ENCODE measurements at places on chromosomes 13 and 19.

DNA sequence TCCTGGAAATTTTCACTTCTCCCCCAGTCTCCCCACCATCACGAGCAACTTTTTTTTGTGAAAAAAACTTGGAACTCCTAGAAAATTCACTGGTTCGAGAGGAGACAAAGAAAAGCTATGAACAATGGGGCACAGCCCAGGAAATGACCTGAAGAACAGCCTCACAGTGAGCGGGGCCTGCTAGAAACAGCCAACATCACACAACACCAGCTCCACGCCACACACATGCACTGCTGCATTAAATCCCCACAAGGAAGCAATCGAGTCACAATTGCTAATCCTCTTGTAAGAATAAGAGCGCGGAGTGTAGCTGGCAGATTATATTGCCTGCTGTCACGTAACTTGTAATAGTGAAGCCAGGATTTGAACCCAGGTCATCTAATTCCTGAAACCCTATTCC is 48.8 kb downstream of the SLC7A1 start:
- DNase-seq: no peak

- no peak for DNase-seq
Observed at GRCh38 chr13:30037766-30038165, 187.3 kb upstream of the UBL3 start.

GRCh38 chr19:39224910-39225309 is 19.9 kb downstream of the IFNL3 start:
- no peak for DNase-seq

DNA sequence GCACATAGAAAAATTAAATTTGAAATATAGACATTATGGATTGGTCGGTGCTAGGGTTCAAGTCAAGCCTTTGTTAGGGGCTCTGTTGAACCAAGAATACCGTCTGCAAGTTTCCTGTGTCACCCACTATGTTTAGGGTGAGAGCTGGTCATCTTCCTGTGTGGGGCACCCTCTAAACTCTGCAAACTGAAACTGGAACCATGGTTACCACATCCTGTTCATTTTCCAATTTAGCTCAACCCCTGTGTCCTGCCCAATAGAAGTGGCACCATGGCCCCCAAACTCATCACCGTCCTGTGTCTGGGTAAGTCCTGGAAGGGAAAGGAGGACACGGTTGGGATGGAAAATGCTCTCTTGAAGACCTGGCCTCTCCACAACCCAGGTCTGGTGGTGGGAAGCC is 29.9 kb downstream of the LAIR2 start:
- peak; percentile 78 for DNase-seq

- DNase-seq: no peak
Observed at GRCh38 chr13:110832205-110832479, 82.7 kb downstream of the ANKRD10 start.

DNA sequence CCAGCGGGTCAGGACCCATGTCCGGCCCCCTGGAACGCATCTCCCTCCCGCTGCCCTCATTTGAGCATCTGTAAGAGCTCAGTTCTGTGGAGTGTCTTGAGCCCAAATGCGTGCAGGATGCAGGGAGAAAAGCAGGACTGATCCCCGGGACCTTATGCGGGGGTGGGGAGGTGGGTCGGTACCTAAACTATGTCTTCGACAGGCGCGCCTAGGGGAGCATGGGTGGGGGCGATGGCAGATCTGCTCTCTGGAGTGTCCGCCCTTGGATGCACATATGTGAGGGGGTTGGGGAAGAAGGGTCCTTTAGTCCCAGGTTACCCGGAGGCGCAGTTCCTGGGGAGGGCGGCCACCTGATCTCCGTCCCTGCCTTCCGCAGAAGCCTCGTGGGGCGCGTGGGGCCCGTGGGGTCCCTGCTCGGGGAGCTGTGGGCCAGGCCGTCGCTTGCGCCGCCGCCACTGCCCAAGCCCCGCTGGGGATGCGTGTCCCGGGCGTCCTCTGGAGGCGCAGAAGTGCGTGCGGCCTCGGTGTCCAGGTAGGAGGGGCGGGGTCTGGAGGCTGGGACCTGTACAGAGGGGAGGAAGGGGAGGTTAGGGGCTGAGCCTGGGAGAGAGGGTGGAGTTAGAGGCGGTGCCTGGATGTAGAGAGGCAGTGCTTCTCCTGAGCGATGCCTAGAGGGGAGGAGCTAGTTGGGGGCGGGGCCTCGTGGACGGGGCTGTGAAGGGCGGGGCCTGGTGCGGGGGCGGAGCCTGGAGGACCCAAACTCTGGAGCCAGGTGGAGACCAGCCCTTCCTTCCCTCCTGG is 2.9 kb downstream of the CILP2 start:
- peak; percentile 81 for DNase-seq

DNA sequence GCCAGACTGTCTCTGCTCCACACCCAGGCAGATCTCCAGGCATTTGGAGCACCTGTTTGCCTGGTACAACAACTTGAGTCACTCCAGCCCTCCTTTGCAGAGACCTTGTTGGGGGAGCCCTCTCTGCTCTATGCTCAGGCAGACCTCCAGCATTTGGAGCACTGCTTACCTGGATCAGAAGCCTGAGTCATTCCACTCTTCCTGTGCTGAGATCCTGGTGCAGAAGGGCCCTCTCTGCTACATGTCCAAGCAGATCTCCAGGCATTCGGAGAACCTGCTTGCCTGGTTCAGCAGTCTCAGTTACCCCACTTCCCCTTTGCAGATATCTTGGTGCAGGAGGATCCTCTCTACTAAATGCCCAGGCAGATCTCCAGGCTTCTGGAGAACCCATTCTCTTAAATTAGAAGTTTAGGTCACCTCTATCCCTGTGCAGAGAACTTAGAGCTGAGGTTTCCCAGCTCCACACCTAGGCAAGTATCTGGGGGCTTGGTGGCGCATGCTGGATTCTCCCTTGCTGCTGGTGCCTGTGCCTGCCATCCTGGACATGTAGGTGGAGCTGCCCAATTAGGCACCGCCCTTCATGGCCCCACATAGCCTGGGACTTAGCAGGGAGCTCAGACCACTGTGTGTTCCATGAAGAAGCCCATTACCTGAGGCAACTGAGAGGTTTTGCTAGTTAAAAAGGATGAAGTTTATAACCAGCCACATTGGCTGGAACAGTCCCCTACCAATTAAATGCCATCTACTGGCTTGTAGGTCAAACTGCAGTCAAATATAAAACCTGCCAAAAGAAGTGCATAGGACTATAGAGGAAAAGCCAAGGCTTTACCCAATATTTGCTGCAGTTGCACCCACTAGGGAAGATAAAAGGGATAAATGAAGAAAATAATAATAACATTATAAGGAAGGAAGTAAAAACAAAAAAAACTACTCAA is 97.6 kb upstream of the SLITRK6 start:
- DNase-seq: no peak

GRCh38 chr13:57865600-57866294 is 234.2 kb downstream of the PCDH17 start:
- DNase-seq: no peak

GRCh38 chr13:67803118-67803517 is 573.0 kb upstream of the PCDH9 start:
- DNase-seq: no peak

DNA sequence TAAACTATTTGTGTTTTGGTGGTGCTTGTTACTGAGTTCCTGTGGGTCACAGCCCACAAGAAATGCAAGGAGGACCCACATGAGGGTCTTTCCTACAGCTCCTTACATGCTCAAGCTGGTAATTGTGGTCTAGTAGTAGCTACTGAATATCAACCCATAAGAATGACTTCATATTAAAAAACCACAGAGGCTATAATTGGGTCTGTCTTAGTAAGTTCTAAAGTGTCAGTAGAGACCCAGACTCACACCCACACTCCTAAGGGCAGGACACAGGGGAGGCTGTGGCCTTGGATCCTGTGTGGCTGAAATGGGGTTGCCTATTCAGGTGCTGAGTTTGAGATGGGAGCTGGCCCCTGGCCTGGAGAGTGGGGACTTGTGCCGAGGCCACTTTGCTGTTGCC is 19.6 kb downstream of the TFDP1 start:
- DNase-seq: no peak

DNA sequence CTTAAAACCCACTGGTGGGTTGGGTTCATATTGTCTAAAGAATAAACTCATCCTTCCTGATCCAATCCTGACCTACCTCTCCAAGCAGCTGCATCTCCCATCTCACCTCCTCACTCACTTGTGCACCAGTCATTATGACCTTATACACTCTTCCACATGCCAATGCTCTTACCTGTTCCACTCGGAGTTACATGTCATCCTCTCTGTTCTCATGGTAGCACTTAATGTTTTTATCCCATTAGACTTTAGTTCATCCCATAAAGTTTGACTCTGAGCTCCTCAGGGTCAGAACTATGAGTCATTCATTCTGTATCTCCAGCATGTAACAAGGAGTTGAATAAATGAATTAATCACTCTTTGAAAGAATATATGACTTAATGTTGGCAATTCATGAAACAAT is 330.2 kb downstream of the KLF12 start:
- no peak for DNase-seq

- DNase-seq: no peak
Observed at GRCh38 chr13:83825676-83826075, 56.6 kb downstream of the SLITRK1 start.

- DNase-seq: no peak
Observed at GRCh38 chr19:19677579-19677978, 8.9 kb downstream of the ZNF101 start.

DNA sequence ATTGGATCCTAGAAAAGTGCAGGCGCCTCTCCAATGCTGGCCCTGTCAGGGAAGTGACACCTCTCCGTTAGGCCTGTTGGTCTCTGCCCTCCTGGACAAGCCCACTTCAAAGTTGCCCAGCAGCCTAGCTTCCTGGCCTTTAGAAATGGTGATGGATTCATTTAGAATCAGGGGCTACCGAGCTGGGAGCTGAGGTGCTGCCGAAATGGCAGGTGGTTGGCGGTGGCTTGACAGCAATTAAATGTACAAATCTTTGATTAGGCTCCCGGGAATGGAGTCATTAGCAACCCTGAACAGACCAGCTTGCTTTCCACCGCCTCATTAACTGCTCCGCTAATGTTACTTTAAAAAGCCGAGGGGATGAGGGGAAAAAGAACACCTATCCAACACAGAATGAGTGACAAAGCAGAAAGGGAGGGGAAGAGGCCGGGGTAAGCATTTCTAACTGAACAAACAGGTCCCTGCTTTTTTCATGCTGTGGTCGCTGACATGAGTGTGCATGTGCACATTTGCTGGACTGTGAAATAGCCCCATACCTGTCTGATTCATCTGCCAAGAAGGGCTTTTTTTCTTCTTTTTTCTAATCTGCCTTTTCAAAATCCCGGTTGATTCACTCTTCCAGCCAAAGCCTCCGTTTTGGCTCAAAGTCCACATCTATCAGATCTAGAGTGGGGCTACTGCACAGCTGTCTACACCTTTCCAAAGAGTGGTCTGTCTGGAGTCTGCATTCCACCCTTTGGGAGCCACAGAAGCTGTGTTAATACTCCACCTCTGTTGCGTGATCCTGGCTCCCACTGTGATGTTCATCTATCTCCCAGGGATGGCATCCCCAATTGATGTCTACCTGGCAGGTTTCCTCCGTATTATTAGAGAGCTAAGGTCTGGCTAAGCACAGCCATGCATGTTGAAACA is 431.9 kb downstream of the COG6 start:
- DNase-seq: no peak

DNA sequence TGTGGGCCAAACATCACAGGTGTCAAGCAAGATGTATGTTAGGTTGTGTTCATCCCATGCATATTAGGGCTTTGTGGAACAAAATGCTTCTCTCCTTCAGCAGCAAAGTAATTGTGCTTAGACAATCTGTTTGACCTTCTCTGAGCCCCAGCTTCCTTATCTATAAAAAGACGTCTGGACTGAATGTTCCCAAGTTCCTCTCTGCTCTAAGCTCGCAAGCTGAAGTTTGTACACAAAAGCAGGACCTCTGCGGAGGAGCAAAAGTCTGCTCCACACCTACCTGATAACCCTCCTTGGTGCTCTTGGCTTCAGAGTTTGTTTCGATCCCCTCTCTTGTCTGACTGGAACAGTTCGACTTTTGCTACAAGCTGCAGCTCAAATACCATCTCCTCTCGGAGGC is 95.7 kb upstream of the UBL3 start:
- DNase-seq: no peak

GRCh38 chr13:37383046-37383445 is 215.5 kb downstream of the POSTN start:
- DNase-seq: no peak
